Stimulated activated CD4-positive, alpha-beta T cell treated with anti-CD3 and anti-CD28 coated beads, Interleukin-1b, Interleukin-23, amount 100 ng/mL, for 4 hours (primary cell): ENCODE measurements at places on chromosomes 2 and 18.
A peak's percentile ranks its signal among the peaks of the same experiment; 100 is the strongest.

- DNase-seq = no peak
Observed at GRCh38 chr2:235591921-235592320, 98.1 kb downstream of the AGAP1 start.

- no peak for DNase-seq
Observed at GRCh38 chr2:38442643-38443541, 65.8 kb upstream of the ATL2 start.

- DNase-seq = no peak
Observed at GRCh38 chr2:233758141-233758540, 1.9 kb upstream of the UGT1A1 start.

- DNase-seq = no peak
Observed at GRCh38 chr2:127528487-127528886, 2.2 kb upstream of the IWS1 start.

DNA sequence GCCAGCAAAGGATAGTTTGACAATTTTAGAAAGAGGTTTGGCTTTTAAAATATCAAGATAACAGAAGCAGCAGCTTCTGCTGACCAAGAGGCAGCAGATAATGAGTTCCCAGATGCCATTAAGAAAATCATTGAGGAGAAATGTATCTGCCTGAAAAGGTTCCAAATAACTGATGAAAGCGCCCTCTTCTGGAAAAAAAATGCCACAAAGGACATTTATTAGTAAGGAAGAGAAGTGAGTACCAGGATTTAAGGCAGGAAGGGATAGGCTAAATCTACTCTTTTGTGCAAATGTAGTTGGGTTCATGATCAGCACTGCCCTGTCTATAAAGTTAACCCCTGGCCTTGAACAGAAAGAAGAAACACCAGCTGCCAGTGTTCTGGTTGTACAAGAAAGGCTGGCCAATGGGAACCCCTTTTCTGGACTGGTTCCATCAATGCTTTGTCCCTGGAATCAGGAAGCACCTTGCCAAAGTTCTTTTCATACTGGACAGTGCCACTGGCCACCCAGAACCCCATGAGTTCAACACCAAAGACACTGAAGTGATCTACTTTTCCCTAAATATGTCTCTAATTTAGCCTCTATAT lies 40.6 kb downstream of the DHX57 start:
- DNase-seq = no peak

- no peak for DNase-seq
Observed at GRCh38 chr2:43347746-43348145, 121.3 kb upstream of the ZFP36L2 start.

DNA sequence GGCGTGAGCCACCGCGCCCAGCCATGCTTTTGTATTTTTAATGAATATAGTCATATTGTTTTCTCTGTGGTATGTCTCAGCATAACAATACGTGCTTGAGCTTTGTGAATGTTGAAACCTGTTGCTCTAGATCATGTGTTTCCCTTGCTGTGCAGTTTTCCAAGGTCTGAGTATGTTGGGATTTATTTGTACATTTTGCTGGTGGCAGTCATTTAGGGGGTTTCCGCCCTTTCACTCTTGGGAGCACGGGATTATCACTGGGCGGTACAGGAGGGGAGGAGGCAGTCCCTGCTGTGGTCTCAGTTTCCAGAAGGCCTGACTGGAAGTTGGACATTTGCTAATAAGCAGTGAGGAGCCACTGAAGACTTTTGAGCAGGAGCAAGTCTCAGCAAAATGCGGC lies 24.9 kb upstream of the CATIP start:
- no peak for DNase-seq

DNA sequence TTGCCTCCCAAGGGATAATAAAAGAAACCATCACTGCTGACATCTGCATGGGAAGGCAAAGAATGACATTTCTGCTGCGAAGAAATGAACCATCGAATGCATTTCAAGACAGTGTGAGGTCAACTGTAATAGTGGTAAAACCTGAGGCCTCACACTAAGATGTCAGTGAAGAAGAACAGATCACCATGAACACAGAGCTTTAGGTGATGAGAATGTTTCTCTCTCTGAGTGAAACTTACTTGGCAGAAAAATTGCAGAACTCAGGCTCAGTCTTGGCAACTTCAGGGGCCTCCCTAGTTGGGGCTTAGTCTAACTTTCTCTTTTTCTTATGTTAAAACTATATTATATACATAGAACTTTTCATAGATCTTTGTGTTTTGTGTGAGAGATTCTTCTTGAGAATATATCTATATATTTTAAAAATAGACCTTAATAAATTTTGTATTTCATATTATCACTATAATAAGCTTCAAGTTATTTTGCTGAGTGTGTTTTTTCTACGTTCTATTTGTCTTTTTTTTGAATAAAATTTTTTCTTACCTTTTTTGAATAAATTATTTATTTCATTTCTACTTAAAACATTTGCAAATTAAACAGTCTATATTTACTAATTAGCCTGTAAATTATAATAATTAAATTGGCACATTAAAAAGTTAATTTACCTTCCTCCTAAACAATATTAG lies 427.5 kb upstream of the TRIB2 start:
- no peak for DNase-seq

GRCh38 chr2:207530160-207531031 lies 634 bp downstream of the CREB1 start:
- DNase-seq = peak; percentile 31

DNA sequence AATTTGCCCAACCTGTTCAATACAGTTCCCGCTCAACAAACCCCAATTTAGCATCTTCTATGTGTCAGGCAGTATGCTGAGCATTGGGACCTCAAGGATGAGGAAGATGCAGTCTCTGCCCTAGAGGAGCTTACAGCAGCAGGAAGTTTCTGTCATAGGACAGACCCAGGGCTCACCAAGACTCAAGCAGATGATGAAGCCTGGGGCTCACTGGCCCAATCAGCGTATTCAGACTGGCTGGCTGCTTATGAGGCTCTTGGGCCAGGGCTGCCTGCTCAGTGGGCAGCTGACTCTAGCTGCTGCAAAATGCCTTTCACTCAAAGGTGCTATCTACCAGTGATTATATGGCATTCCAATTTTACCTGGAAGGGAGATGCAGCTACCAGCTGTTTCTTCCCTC lies 2.1 kb downstream of the FAM178B start:
- no peak for DNase-seq

DNA sequence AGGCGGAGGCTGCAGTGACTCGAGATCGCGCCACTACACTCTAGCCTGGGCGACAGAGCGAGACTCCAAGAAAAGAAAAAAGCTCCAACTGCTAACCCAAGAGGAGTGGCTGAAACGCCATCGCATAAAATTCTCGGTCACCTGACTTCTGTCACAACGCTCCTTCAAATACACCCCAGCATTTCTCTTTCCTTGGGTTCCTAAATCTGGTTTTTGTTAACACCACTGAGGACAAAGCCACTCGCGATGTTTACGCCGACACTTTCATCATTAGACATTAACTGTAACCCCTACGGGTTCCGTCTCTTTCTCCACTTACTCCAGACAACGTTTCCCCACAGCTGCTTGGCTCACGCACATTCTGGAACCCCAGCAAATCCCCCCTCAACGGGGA lies 679 bp downstream of the CLK1 start:
- no peak for DNase-seq

DNA sequence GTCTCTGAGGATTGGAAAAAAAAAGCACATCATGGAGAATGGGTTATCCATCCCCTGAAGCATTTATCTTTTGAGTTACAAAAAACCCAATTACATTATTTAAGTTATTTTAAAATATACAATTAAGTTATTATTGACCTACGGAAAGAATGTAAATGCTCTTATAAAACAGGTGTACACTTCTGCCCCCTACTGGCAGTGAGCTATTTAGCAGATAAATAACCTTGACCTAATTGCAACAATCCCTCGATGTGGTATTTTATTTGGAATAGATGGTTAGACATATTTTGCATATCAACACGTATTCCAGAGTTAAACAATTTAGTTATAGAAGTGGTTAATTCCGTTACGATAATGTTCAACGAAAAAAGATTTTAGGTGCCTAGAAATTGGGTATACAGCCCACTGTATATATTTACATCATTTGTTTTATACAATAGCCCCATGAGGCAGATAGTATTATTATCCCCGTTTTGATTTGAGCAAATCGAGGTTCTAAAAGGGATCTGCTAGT lies 9.1 kb upstream of the DAW1 start:
- no peak for DNase-seq

DNA sequence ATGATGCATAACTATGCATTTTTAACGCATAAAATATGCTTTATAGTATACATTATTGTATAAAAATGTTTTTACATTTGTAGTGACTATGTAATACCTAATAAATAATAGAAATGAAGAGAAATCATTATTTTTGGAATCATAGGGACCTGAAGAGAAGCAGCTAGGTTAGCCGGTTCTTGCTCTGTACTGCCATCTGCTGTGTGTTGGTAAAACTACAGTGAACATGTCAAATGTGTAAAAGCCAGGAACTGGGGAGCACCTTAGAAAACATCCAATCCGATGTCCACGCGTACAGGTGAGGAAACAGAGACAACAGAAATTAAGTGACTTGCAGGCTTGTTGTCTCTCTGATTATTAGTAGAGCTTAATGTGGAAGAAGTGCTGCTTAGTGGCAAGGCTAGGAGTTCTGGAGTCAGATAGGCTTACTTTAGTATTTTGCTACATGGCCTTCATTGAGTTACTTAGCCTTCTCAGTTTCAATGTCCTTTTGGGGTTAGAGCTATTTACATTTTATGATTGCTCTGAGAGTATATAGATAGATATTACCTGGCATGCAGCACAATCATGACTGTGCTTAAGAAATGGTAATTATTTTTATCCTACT lies 386.5 kb downstream of the DLGAP1 start:
- DNase-seq = peak; percentile 3

- DNase-seq = no peak
Observed at GRCh38 chr2:19125901-19126680, 232.3 kb downstream of the OSR1 start.

- no peak for DNase-seq
Observed at GRCh38 chr18:74259347-74259746, 32.4 kb downstream of the CYB5A start.

- DNase-seq = no peak
Observed at GRCh38 chr2:221477714-221478484, 94.2 kb downstream of the EPHA4 start.

- DNase-seq = no peak
Observed at GRCh38 chr2:109175350-109175678, 46.3 kb downstream of the SH3RF3 start.

GRCh38 chr2:128289439-128289838 lies 29.2 kb downstream of the HS6ST1 start:
- no peak for DNase-seq

DNA sequence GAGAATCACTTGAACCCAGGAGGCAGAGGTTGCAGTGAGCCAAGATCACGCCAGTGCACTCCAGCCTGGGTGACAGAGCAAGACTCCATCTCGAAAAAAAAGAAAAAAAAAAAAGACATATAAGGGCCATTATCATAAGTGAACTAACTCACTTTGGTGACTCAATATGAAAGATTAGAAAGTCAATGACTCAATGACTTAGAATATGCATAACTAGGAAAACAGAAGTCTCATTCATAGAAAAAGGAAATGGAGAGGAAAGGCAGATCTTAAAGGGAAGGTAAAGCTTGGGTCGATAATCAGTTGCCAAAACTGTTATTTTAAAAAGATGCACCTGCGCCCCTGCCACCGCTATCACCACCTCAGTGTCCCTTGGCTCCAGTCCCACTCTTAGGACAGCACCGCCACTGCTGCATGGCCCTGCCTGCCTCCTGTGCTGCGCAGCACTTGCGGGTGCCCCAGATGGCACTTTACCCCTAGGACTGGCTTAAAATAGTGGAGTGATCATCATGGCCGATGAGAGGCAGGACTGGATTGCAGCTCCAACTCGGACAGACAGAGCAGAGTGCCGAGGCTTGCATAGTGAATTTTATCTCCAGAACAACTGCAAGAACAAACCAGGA lies 54.7 kb downstream of the INO80D start:
- DNase-seq = no peak

GRCh38 chr18:36296650-36297416 lies 680 bp upstream of the FHOD3 start:
- no peak for DNase-seq

DNA sequence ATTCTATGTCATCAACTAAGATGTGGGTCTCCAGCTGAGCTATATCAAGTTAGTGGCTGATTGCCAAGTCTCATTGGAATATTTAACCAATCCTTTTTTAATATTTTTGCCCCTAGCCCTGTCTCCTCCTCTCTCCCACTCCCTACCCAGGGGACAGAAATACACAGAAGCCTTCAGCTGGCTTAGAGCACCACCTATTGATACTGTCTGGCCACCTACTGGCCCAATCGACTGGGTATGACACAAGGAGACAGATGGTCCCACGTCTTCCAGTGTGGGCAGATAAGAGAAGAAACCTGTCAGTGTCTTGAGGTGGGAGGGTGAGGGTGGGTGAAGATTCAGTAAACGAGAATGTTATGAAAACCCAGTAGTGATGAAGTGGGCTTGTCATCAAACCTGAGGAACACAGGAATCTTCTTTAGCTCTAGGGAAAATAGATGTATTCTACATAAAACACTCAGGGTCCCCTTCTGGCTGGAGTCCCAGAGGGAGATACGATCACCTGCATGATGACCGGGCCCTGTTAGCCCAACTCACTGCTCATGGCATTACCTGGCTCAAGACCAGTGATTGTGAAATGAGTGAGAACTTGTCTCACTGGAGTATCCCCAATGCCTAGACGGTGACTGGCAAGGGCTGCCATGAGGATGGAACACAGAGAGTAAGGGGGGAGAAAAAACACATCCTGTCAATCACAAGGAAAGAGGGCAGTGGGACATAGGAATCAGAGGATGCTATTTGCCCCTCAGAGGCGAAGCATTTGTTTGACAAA lies 26.7 kb downstream of the POLR1A start:
- DNase-seq = no peak

DNA sequence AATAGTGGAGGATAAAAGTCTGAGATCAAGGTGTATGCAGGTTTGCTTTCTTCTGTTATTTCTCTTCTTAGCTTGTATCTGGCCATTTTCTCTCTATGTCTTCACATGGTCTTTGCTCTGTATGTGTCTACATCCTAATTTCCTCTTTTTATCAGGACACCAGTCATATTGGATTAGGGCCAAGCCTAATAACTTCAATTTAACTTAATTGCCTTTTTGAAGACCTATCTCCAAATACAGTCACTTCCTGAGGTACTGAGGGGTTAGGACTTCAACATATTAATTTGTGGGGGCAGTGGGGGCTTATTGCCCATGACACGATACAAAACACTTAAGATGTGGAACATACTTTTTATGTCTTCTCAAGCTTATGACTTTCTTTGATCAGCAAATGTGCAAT lies 632.9 kb upstream of the CELF4 start:
- DNase-seq = no peak

DNA sequence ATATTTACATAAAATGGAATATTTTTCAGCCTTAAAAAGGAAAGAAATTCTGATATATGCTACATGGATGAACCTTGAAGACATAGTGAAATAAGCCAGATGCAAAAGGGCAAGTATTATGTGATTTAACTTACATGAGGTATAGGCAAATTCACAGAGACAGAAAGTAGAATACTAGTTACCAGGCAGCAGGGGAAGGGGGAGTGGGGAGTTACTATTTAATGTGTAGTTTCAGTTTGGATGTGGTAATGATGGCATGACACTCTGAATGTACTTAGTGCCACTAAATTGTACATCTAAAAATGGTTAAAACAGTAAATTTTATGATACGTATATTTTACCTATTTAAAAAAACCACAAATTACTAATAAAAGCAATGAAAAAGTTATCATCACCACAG lies 12.1 kb downstream of the METTL4 start:
- DNase-seq = no peak

GRCh38 chr2:149056541-149057255 lies 18.2 kb downstream of the LYPD6B start:
- DNase-seq = no peak
